Muscle of leg (tissue), 16 donors: ENCODE measurements at places on chromosomes 5 and 9. TPM values are rescaled to one million over a fixed set of nuclear protein-coding genes. Genes with fewer than 3 reads are reported as not detected.
A peak's percentile ranks its signal among the peaks of the same experiment; 100 is the strongest.

DNA sequence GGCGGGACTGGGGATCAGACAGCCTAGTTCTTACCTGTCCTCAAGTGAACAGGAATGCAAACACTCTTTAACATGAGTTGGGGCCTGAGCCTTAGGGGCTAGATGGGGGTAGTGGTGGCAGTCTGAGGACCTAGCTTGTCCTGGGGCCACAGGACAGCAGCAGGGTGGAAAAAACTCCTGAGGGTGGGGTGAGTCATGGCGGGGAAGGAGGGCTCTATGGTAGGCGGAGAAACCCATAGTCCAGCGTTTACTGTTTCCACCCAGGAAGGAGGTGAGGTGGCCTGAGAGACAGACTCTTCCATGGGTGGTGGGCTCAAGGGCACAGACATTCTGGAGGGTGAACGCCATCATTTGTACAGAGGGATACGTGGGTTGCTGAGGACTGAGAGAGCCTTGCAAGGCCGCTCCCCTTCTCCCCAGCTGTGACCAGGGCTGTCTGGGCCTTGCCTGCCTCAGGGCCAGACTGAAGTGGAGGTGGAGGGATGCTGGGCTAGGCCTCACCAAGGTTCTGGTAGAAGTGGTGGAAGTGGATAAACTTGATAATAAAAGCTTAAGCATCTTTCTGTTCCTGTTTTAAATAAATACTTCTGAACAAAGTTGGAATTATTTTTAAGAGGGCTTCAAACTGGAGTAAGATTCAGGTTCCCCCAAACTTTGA is 1.1 kb upstream of the TSPAN17 start:
- no peak for DNase-seq

- no peak for DNase-seq
Measured at GRCh38 chr9:27478322-27478721, 45.8 kb upstream of the IFNK start.

DNA sequence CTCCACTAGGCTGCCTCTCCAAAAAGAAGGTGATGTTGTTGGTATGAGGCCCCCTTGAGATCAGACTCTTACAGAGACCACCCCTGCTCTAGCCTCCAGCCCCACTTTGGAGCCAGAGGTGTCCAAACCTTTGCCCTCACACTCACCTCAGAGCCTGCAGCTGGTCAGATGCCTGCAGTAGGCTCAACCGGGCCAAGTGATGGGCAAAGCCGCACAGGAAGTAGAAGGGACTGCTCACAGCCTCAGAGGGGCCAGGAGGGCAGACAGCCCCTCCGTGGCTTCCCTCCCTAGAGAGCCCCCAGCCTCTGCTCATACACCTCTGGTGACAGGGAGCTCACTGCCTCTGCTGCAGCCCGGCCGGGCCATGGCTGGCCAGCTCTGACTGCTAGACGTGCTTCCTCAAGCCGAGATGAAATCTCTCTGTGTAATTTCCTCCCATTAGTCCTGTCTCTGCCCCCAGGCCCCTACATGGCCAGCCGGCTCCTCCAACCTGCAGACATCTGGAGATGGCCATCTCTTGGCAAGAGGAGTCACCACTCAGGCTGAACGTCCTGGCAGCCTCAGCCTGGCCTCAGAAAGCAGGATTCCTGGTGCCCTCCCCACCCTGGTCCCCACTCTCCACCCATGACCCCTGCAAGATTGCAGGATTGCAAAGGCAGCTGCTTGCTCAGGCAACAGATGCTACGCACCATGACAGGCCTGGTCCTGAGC is 7.3 kb upstream of the TCF7 start:
- DNase-seq = no peak

- DNase-seq = no peak
Measured at GRCh38 chr5:106940986-106941385, 729.8 kb downstream of the EFNA5 start.

DNA sequence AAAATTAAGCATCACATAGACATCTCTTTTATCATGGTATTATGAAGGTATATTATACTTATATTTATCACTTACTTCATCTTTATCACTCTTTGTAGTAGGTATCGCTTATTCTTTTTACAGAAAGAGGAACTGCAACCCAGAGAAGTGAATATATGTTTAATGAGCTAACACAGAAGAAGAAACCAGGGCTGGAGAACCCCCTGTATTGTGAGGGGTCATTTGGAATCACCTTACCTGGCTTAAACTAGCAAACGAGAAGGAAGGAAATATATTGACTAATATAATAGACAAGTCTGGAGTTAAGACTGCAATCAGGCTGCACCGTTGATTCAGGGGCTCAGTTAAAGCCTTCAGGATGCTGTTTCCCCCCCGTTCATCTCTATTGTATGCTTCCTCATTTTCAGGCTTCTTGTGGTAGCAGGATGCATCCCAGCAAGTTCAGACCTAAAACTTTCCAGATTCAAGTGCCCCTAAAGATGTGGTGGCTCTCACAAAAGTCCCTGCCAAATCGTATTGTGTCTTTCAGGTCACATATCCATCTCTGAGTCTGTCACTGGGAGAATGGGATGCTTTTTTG is 146.4 kb downstream of the GCNT1 start:
- no peak for DNase-seq

- DNase-seq = no peak
Measured at GRCh38 chr5:133063965-133064364, 12.2 kb downstream of the HSPA4 start.

MSX2 gene
- polyA plus RNA-seq = 1.5 TPM

LPAR1 gene
- polyA plus RNA-seq = 51.8 TPM

DDX41 gene
- 54.0 TPM for polyA plus RNA-seq

- no peak for DNase-seq
Measured at GRCh38 chr5:152470167-152470566, 65.1 kb upstream of the NMUR2 start.

GRCh38 chr5:160361624-160362228 is 8.7 kb downstream of the C1QTNF2 start:
- peak; percentile 87 for DNase-seq

DNA sequence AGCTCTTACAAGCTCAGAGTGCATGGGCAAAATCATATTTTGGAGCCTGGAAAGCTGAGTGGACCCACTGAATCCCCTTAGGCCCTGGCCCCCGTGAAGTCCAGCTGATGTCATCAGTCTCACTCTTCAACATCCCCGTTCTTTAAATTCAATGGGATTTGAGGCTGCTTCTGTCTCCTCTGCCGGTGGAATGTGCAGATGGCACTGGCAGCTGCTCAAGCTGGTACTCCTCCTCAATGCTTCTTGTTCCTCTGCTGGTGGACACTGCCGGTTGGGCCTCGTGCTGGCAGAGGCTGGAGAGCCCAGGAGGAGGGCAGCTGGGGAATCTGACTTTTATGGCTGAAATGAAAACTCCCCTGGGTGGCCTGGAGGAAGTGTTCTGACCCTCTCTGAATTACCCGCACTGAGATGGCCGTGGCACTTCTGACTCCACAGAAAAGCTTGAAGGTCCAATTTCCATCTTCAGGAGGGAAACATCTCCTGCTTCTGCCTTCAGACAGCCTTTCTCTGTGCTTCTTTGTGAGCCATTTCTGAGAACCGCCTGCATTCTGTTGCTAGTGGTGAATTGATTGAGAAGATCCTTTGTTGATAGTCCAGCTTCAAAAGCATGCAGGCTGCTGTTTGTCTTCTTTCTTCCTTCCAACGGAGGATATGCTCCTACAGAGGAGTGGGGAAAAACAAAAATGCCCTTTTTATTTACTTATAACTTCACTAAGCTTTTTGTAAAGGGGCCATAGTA is 298.9 kb downstream of the TMEM38B start:
- DNase-seq = peak; percentile 77

ARHGEF28 gene
- polyA plus RNA-seq = 5.1 TPM

- no peak for DNase-seq
Measured at GRCh38 chr5:73170522-73170921, 2.5 kb upstream of the TMEM174 start.

ADGRD2 gene
- polyA plus RNA-seq = not detected

DNAJC21 gene
- 56.6 TPM for polyA plus RNA-seq

DNA sequence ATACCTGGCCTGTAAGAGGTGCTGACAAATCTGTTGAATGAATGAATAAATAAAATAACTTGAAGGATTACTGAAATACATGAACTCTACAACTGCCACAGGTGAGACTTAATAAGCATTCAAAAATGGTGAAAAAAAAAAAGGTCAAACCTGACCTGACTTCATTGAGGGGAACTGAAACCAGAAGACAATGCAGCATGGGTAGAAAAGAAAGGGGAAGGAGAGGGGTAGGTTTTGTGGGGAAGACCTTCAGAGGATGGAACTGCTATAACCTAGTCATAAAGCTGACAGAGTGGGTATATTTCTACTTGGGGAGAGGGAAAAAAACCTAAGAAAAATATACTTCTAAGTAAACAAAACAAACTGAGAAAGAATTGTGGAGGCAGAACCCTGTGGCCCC is 56.6 kb downstream of the RASEF start:
- DNase-seq = no peak

SHOC1 gene
- 0.04 TPM for polyA plus RNA-seq

- DNase-seq = no peak
Measured at GRCh38 chr5:96157077-96157780, 195.6 kb upstream of the ELL2 start.

KIF20A gene
- polyA plus RNA-seq = 21.3 TPM

SLC6A3 gene
- polyA plus RNA-seq = not detected

DNA sequence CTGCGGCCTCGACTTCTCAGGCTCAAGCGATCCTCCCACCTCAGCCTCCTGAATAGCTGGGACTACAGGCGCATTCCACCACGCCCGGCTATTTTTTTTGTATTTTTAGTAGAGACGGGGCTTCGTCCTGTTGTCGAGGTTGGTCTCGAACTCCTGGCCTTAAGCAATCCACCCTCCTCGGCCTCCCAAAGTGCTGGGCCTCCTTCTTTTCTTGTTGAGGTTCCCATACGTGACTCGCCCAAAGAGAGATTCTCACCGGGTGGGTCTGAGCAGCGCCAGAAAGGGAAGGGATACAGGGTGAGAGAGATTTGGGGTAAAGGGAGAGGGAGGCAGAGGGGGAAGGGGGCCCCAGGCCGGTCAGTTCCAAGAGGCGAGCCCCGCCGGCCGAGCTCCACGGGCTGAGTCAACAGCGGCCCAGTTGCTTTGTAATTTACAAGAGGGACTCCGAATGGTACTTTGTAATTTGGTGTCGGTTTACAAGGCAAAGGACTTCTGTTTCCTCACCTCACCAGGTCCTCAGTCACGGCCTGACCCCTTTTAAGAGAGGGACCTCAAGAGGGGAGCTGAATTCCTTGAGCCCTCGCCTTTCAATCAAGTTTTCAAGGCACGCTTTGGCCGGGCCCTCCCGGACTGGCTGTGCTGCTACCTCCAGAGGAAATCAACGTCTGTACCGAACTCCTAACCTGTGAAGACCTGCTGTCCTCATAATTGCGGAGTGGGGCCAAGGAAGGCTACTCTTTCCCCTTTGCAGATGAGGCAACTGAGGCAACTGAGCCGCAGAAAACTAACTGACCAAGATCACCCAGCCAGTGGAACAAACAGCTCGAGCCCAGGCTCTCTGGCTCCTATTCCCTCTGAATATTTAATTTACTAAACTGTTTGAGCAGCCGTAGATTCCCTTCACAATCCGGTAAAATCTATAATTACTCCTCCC is 3.3 kb upstream of the DMRT2 start:
- no peak for DNase-seq

DNA sequence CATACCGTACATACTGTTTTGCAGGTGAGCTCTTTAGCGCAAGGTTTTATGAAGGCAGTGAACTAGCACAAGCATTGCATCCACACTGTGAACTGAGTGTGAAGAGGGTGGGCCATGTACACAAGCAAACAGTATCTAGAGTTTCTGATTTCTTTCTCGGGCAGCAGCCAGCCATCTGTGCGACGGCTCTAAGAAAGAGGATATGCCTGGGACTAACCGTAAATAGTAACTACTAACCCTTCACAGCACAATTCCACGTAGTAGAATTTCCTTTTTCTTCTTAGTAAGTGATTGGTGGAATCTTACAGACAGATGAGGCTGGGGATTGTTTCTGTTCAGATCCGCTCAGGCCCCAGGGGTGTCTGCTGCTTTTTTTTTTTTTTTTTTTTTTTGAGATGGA is 89.0 kb downstream of the DRD1 start:
- DNase-seq = peak; percentile 2

DNA sequence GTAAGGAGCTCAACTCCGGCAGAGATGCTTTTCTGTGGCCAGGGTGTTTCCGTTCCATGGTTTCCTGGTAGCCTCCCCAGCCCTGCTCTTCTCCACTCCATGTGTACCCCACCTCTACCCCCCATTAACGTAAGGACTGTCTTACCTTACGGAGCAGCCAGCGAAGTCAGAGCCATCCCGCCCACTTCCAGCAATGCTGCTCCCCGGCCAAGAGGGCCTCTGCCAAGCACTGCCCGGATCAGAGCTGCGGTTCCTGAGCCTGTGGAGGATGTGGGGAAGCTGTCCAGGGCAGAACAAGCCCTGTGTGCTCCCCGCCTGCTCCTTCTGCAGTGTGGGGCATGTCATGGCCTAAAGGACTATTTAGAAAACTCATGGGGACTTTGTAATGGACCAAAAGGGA is 261.2 kb downstream of the GADD45G start:
- no peak for DNase-seq

DNA sequence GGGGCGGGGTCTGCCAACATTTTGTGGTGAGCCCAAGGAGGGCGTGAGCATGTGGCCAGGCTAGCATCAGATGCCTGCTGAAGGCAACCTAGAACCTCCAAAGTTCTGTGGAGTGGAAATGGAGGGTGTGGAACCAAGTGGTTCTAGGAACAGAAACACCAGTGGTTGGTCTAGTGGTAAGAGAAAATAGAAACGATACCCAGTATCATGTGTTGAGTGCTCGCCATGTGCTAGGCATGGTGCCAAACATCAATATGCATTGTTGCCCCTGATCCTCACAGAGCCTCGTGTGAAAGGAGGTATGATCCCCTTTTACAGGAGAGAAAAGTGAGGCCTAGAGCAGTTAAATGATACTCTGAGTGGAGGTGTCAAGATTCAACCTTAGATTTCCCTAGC is 31.5 kb upstream of the MVB12B start:
- DNase-seq = no peak
